ENCODE measurements at places on chromosomes 11 and 22.
A peak's percentile ranks its signal among the peaks of the same experiment; 100 is the strongest.

- DNase-seq = no peak
Observed at GRCh38 chr11:96227244-96227643, 115.8 kb downstream of the MAML2 start.

GRCh38 chr11:674406-674805 is 20.6 kb downstream of the DEAF1 start:
- DNase-seq = no peak

DNA sequence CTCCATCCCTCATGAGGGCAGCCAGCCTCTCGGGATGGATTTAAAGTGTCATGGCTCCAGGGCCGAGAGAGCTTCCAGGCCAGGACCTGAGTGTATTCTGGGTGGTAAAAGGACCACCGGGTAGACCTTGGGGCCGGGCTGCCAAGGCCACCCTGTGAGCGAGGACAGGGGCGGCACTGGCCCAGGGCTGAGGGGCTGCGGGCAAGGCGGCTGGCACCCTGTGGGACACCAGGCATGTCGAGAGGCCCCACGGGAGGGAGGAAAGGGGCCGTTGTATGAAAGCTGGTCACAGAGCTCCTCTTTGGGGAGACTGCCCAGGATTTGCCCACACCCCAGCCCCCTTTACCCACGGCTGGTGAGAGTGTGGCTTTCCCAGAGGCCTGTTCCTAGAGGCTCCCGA is 92.3 kb upstream of the RTL6 start:
- no peak for DNase-seq

GRCh38 chr22:26461188-26461810 is 22.3 kb downstream of the HPS4 start:
- DNase-seq = peak; percentile 61

DNA sequence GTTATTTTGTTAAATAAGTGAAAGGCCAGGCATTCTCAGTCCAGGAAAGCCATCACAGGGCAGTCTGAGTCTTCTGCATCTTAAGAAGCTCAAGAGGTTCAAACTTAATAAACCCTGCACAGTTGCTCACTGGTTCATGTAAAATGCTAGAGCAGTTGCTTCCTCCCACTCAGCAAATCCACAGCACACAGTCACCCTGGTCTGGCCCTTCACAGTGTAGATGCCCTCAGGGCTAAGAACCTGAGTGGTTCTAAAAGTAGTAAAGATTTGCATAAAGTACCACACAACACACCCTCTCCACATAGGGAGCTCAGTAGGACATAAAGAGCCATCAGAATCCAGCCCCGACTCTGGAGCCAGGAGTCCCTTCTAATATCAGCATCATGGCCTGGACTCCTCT is 58.7 kb downstream of the ZNF280B start:
- no peak for DNase-seq

DNA sequence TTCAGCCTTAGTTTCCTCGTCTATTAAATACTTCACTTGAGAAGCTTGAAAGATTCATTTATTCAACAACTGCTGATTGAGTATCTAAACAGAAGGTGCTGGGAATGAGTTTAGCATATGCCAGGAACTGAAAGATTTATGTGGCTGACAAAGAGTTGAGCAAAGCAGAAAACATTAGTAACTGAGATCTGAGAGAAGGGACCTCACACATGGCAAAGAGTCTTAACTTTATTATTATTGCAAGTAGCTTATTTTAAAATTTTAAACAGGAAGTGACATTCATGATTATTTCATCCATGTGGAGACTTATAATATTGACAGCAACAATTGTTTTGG is 133.6 kb downstream of the CASP12 start:
- no peak for DNase-seq

DNA sequence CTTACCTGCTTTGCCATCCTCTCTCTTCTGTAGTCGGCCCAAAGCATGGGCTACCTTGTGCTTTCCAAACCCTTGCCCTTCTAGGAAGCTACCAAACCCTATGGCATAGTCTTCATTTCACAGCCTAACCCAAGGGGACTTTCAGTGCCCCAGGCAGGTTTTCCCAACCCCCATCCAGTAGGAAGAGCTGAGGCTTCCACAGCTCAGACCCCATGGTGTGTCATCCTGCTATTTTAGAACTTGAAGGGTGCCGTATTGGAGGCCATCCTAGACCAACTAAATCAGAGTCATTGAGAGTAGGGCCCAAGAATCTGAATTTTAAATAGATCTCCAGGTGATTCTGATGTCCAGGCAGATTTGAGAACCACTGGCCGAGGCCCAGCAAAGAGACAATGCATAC is 31.9 kb upstream of the TUB start:
- DNase-seq = no peak

DNA sequence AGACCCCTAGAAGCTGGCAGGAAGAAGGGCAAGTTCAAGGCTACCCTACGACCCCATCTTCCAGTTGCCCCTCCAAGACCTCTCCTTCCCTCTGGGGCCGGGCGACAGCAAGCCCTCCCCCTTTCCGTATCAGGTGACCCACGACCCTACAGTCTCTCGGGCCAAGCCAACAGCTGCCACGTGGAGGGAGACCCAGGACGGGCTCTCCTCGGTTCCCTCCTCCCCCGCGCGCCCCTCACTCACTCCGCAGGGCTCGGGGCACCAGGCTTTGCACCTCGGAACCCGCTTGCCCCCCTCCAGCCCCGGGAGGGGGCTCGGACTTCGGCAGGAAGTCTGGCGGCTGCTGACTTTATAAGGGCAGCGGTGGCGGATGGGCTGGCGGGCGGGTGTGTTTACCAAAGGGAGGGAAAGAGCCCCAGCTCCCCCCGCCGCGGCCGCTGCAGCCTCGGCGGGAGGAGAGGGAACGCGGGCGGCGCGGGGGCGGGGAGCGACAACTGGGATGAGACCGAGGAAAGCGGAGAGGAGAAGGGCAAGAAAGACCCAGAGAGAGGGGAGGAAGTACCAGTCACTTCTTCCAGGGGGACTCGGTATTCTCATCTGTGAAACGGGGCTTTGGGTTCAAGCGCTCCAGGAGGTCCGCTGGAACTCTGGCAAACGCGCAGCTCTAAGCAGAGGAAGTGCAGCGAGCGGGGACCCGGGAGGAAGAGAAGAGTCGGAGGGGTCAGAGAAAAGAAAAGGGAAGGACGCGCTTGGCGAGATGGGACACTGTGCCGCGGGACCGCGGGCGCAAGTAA is 767 bp downstream of the SLC43A1 start:
- peak; percentile 80 for DNase-seq

DNA sequence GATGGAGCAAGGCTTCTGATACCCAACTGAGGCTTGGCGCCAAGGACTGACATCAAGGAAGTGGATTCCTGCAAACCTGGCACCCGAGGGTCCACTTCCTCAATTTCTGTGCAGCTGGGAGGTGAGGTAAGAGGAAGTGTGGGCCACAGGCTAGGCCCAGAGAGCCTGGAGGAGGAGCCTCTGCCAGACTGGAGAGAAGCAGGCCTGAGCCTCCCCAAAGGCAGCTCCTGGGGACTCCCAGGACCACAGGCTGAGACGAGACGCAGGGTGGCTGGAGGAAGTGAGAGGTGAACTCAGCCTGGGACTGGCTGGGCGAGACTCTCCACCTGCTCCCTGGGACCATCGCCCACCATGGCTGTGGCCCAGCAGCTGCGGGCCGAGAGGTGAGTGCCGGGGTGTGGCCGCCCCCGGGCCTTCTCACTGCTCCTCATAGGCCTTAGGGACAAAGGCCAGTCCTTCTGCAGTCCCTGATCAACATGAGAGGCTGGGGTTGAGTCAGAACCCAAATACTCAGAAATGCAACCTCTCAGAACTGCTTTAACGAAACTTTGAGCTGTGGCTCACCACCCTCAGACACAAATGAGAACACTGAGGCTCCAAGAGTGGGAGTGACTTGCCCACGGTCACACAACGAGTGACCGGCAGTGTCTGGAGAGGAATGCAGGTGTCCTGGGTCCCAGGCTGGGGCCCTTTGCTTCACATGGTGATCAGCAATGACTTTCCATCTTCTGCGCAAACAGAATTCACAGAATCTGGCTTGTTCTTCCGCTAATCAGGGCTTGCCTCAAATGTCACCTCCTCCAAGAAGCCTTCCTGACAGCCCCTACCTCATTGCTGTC is at the start of gene NCF4:
NCF4 (plus strand) TSS at position 186 of the 839 bp plus-strand sequence; CDS start at position 352, 166 bp downstream.
- peak; percentile 65 for DNase-seq

GRCh38 chr11:5123802-5124521 is 14.2 kb downstream of the OR52A5 start:
- peak; percentile 46 for DNase-seq

DNA sequence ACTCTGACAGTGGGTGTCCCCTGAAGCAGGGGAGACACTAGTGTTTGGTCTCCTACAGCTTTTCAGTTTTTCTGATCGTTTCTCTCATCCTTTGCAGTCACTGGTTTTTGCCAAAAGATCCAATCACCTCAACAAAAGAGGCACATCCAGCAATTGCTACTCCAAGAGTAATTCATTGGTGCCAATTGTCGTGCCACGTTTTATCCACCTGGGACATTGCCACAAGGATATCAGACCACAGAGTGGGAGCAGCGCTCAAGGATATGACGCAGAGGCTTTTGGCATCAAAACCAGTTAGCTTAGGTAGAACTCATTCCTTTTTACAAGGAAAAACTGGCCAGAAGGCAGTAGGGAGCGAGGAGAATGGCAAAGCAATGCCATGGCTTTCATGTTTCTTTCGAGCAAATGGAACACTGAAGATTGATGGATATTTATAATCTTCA is 40.9 kb upstream of the BLID start:
- DNase-seq = no peak

GRCh38 chr11:109972181-109972715 is 120.9 kb upstream of the ZC3H12C start:
- no peak for DNase-seq

- DNase-seq = no peak
Observed at GRCh38 chr11:28939381-28939780, 831.2 kb downstream of the METTL15 start.
